ENCODE measurements at places on chromosomes 11 and 22.

- no peak for DNase-seq
Measured at GRCh38 chr11:22432291-22433093, 94.3 kb downstream of the SLC17A6 start.

- no peak for DNase-seq
Measured at GRCh38 chr22:49333206-49333605, 494.5 kb downstream of the BRD1 start.

DNA sequence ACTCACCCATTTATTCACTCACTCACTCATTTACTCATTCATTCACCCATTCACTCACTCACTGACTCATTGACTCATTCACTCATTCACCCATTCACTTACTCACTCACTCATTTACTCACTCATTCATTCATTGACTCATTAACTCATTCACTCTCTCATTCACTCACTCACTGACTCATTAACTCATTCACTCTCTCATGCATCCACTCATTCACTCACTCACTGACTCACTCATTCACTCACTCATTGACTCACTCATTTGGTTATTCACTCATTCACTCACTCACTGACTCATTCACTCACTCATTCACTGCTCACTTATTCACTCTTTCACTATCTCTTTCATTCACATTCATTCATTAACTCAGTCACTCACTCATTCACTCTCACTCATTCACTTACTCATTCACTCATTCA, 2.5 kb upstream of the MUC5AC start:
- DNase-seq = no peak

- DNase-seq = no peak
Measured at GRCh38 chr11:93945596-93945995, 75.6 kb upstream of the HEPHL1 start.

DNA sequence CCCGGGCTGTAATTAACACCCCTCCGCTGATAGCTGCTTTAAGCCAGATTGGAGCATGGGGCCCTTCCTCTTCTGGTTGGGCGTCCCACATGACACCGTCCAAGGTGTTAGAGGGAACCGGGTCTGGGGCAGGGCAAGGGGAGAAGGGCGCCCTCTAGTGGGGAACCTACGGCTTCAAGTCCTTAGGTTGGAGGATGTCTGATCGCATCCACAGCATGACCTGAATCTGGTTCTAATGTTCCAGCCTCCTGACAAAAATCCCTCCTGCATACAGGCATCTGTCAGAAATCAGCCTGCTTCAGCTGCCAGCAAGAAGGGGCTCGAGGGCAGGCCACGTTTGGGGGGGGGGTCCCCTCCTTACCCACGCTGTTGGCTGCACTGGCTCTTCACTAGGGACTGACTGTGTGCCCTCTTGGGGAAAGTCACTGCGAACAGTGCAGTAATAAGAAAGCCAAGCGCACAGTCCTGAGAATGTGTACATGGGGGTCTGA, 94.2 kb upstream of the TBCEL start:
- peak; percentile 41 for DNase-seq

DNA sequence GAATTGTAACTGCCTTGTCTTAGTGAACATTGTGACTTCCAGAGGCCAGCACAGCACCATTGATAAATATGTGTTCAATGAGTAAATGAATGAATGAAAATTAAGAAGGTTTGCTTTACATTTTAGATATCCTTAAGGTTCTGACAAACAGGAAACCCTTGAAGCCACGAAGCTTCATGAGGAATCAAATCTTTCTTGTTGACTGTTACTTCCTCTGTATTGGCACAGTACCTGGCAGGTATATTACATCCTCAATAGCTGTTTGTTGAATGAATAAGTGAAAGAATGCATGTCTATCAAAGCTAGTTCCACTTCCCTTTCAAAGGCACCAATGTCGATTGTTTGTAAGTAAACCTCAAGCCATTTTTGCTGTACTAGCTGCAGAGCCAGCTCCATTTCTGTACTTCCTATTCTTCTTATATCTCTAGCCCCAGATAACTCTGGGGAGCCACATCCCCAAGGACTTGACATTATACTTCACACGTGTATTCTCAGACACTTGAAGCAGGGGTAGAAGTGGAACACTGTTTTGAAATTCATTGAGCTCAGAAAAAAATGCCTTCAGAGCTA, 140.3 kb upstream of the RAG2 start:
- no peak for DNase-seq

DNA sequence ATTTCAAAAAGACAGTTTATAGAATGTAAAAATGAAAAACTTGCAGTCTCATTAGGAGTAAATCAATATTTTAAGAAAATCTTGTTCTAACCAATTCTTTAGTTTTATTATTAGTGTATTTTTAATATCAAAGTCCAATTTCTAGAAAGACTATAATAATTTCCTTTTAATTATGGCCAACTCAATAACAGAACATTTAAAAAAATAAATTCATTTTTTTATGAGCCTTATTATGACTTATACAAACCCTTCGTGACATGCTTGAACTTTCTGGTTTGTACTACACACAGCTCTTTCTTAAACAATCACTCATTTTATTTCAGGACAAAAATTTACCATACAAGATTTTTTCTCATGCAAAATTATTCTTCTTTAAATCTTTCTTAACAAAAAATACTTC, 11.7 kb upstream of the MRGPRE start:
- DNase-seq = no peak

- no peak for DNase-seq
Measured at GRCh38 chr22:47967831-47968230, 1205.4 kb downstream of the TBC1D22A start.

DNA sequence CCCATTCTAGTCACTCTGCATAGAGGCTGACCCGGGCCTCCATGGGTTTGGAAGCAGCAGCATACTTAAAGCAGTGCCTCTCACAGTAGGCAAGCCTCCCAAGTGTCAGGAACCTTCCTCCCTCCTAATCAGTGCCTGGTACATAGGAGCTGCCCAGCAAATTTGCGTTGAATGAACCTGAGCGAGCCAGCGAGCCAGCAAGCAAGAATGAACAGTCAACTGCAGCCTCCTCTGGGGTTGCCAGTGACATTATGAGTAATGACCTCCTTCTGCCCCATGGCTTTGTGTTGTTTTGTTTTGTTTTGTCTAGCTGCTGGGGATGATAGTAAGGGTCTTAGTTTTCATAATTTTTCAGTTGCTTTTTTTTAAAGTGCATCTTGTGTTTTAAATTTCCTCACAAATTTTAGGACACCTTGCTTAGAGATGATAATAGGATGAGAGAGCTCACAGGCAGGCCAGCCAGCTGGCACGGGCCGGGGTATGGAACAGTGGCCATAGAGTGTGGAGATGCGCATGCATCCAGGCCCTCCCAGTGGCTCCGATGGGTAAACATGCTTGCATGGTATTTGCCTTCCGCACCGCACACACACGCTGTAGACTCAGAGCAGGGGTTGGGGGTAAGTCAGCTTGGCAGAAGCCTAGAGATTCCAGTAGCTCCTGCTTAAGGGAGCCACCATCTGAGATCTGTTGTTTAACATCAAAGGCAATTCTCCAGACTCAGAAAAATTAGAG, 36.1 kb downstream of the TTC12 start:
- DNase-seq = no peak

GRCh38 chr11:64247729-64248531, 1.2 kb upstream of the PPP1R14B start:
- DNase-seq = no peak

DNA sequence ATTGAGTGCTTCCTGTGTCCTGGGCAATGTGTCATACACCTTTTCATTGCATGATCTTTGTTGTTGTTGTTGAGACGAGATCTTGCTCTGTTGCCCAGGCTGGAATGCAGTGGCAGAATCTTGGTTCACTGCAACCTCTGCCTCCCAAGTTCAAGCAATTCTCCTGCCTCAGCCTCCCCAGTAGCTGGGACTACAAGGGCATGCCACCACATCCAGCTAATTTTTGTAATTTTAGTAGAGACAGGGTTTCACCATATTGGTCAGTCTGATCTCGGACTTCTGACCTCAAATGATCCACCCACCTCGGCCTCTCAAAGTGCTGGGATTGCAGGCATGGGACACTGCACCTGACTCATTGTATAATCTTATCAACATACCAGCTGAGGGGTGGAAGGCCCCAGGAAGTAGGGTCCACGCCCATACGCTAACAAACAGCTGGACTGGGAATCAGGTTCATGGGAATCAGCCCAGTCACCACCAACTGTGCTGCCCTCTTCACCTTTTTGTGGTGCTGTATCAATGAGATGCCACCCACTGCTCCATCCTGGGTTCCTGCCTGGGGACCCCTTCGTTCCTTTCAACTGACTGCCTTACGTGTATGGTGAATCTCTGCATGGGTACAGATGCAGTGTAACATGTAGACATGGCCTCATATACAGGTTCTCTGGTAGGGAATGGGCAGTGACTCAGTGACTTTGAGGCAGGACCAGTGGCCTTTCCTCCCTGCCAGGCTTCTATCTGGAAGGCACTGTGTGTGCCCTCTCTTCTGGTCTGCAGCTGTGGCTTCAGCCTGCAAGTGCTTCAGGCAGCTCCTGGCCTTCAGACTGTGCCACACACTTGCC, 32.5 kb upstream of the YWHAH start:
- DNase-seq = no peak

GRCh38 chr22:44399906-44400762, 87.4 kb upstream of the SHISAL1 start:
- no peak for DNase-seq

GRCh38 chr11:84685976-84686375, 941.2 kb downstream of the DLG2 start:
- no peak for DNase-seq

DNA sequence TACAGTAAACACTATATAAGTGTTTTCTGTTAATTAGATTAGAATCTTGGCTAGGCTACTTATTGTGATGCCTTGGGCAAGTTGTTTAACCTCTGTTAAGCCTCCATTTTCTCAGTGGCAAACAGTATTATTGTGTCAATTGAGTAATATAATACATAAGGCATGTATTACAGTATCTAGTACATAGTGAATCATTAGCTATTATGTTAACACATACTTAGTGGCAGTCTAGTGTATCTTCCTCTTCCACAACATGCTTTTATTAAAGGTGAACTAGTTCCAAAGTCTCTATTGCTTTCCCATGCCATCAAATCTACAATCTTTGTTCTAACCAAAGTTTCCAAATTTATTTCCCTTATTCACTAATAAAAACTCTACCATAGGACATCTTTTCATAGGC, 200.9 kb downstream of the SOX6 start:
- no peak for DNase-seq

- DNase-seq = no peak
Measured at GRCh38 chr11:45653277-45653676, 12.1 kb downstream of the CHST1 start.

- no peak for DNase-seq
Measured at GRCh38 chr11:129248618-129249017, 56.5 kb upstream of the ARHGAP32 start.

DNA sequence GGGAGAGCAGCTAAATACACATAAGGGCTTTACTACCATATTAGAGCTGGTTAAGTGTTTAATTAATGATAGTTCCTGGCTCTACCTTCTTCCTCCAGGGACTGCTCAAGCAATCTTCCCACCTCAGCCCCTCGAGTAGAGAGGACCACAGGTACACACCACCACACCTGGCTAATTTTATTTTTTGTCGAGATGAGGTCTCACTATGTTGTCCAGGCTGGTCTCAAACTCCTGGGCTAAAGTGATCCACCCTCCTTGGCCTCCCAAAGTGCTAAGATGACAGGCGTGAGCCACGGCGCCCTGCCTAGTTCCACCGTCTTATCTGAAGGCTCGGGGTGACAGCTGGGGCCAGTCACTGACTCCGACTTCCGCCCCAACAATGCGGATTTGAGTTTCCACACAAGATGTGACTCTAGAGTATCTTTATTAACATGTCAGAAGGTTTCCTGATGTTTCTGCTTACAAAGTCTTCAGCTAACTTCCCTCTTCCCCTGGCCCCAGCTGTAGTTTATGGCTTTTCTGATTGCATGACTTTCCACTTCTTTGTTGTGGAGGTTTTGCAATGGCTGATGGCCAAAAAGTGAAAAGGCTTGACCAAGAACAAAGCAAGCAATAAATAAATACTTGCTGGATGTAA, 16.8 kb downstream of the TPST2 start:
- no peak for DNase-seq

GRCh38 chr11:58801974-58802545, 42.4 kb downstream of the GLYATL2 start:
- no peak for DNase-seq

GRCh38 chr11:134361661-134362060, 29.9 kb downstream of the GLB1L2 start:
- no peak for DNase-seq

DNA sequence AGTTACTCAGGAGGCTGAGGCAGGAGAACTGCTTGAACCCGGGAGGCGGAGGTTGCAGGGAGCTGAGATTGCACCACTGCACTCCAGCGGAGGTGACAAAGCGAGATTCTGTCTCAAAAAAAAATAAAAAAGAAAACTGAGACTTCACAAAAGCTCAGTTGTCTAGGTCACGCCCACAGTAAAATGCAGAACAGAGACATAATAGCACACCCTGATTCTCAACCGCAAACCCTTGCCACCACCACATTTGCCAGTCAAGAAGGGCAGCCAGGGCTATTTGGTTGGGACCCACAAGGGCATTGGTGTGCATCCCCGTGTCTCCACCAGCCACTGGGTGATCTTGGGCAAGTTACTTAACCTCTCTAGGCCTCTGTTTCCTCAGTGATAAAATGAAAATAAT, 25.4 kb downstream of the CREB3L1 start:
- DNase-seq = no peak

GRCh38 chr11:59614277-59615119, 1.1 kb downstream of the OSBP start:
- no peak for DNase-seq

GRCh38 chr11:46808799-46809431, 37.2 kb downstream of the CKAP5 start:
- DNase-seq = no peak

- DNase-seq = no peak
Measured at GRCh38 chr11:44010789-44011251, 37.0 kb upstream of the ACCSL start.

- no peak for DNase-seq
Measured at GRCh38 chr11:102553835-102554282, 23.3 kb upstream of the MMP7 start.

DNA sequence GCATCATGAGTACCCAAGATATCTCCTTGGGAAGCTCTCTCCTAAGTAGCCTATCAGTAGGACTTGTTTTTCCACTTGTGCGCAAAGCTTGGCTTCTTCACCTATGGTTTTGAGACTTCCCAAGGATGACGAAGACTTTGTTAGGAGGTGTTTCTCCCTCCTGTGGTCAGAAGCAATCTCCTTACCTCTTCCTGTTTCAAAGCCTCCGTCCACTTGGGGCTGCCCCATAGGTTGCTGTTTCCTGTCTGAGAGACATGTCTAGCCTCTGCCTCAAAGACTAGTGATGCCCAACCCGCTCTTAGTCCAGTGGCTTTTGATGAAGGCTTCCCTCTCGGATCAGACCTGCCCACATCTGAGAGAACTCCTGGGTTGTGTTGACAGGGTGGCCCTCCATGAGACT, 92.9 kb downstream of the TRAF6 start:
- no peak for DNase-seq

GRCh38 chr11:117885777-117886176, 9.3 kb upstream of the FXYD6 start:
- no peak for DNase-seq

Measured in GM12892 (cell line).